Type B pancreatic cell (in vitro differentiated cells): ENCODE measurements at places on chromosomes 12 and 14. TPM values are rescaled to one million over a fixed set of nuclear protein-coding genes. Genes with fewer than 3 reads are reported as not detected.

AGAP2 gene
- 0.33 and 4.1 TPM in 2 replicates for total RNA-seq

IFI27 gene
- 12.6 and 15.5 TPM in 2 replicates for total RNA-seq

DDHD1 gene
- 6.2 and 19.1 TPM in 2 replicates for total RNA-seq

ERG28 gene
- total RNA-seq, result 24.6 and 25.5 TPM in 2 replicates

MANSC4 gene
- 0.36 TPM in 1 of 2 replicates, not detected in the other for total RNA-seq

OR4L1 gene
- total RNA-seq, result not detected in 2 replicates

FGF23 gene
- total RNA-seq, result 0.10 TPM in 1 of 2 replicates, not detected in the other

GDF3 gene
- not detected in 2 replicates for total RNA-seq

GRCh38 chr12:24838531-24838950, 110.4 kb downstream of the BCAT1 start:
- DNase-seq, result no peak

DNA sequence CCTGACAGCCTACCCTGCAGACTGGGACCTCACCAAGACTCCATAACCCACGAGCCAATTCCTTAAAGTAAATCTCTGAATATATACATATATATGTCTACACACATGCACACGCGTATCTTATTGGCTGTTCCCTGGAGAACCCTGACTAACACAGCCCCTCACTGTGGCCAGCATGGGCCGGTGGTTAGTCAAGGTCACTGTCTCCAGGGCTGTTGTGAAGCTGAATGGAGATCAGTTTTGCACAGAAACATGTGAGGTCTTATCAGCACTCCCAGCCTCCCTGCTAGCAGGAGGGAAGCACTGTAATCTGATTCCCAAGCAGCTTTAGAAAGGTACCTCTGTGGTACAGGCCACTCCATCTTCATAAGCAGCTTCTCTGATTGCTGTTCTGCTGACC, 46.6 kb upstream of the PLEKHG6 start:
- no peak for DNase-seq

GRCh38 chr12:75172611-75173010, 37.0 kb downstream of the KCNC2 start:
- no peak for DNase-seq

- no peak for DNase-seq
These were observed 3.6 kb upstream of the DNAJC22 start for GRCh38 chr12:49342914-49343731.

DNA sequence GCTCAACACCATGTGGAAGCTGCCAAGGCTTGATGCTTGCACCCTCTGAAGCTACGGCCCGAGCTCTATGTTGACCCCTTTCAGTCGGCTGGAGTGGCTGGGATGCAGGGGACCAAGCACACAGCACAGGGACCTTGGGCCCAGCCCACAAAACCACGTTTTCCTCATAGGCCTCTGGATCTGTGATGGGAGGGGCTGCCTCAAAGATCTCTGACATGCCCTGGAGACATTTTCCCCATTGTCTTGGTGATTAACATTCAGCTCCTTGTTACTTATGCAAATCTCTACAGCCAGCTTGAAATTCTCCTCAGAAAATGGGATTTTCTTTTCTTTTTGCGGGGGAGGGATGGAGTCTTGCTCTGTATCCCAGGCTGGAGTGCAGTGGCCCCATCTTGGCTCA, 46.3 kb downstream of the MON2 start:
- DNase-seq, result no peak

DNA sequence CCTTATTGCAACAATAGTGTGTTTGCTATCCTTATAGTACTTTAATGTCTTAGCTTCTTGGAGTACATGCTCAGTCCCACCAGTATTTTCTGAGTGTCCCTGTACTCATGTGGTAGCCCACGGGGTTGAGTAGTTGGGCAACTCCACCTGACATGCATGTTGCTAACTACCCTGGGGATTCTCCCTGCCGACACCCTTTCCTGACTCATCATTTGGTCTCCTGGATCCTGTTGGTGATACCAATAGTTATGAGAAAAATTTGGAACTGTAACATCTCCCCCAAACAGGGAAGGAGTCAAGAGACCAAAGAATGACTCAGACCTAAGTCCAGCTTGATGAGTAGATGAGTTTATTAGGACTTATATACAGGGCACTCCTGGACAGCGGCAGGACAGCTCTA, 101.6 kb downstream of the BRMS1L start:
- DNase-seq, result no peak

DNA sequence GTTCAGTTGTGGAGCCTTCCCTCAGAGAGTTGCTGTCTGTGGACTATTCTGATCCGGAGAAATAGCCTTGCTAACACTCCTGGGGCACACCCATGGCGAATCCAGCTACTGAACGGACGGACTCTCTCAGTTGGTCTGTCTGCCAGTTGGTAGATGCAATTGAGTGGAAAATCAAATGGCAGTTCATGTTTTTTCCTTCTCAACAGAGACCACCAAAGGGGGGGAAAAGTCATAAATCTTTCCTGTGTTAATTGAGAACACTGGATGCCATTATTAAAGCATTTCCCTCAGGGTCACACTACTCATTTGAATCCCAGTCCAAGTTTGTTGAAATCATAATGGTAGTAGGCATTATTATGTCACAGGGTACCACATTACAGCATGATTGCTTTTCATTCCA, 354.3 kb upstream of the FAR2 start:
- DNase-seq, result no peak

- no peak for DNase-seq
These were observed 180.9 kb downstream of the ETV6 start for GRCh38 chr12:11830307-11830801.

DNA sequence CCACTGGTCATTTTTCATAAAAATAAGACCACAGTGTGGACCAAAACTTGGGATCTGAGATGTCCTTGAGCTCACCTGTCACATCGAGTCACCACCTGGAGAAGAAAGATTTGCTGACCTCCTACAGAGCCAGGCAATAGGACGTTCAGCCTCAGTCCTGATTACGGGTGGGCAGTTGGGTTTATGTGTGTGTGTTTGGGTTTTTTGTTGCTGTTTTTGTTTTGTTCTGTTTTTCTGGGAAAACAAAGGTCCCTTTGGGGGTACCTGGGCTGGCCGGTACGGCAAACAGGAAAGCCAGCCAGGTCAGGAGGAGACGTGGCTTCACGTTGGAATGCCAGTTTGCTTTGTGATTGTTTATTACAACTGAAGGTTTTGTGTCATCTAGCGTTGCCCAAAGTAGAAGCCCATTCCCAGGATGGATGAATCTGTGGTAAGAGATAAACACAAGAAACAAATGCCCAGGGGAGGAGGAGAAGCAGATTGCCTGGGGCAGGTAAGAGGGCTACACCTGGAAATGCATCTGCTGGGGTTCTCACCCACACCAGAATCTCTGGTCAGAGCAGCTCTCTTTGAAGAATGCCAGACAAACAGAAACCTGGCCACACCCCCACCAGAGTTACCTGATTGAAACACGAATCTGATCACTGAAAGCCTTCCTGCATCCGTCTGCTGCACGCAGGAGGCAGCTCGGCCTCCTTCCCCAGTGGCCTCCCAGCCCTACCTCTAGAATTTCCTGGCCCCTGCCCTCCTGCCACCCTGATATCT, 100.1 kb upstream of the DIO3 start:
- no peak for DNase-seq

DNA sequence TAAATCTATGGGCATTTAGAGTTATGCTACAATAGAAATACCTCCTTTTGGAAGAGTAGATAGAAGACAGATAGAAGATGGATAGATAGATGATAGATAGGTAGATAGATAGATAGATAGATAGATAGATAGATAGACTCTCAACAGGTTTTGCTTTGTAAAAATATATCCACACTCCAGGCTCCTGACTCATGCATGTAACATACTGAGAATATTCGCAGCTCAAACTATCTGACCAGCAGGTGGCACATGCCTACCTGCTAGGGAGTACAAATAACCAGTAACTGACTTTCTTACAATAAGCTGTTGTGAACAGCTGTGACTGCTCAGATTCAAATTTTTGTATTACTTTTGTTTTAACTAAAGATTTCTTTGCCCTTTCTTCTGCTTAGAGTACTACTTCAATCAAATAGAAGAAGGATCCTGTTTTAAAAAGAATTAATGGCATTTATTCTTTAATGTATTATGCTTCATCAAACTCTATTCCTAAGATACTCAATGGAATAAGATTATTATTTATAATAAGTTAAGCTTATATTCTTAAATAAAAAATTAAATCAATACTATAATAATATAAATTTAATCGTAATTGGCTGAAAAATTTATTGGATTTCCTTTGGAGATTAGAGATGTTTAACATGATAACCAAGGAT, 15.8 kb upstream of the CPNE8 start:
- DNase-seq, result no peak

DNA sequence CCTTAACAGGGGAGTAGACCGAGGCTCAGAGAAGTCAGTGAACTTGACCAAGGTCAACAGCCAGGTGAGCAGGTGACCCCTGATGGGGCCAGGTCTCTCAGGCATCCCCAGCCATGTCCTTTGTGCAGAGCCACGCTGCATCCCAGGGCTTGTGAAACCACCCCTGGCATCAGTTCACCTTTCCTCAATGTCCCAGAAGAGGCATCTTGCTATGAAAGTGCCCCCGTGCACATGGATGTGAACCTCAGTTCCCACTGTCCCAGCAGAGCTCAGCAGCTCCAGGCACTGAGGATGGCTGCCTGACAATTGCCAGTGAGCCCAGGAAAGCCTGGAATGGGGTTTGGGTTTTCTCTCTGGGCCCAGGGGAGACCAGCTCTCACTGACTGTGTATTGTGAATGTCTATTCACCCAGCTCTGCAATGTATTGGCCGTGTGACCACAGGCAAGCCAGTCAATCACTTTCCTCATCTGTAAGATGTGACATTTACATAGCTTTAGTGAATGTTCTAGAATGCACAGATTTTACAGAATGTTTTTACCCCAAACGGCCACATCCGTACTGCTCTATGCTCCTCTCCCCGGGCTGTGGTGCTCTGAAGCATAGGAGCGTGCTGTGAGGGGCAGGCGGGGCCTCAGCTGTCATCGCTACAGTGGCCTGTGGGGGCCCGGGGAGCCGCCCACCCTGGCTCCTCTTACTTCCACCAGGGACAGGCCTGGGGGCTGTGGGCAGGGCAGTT, 4.9 kb downstream of the CACNA2D4 start:
- peak; percentile 64 for DNase-seq

- no peak for DNase-seq
These were observed 89.6 kb downstream of the DAAM1 start for GRCh38 chr14:59278111-59278510.

DNA sequence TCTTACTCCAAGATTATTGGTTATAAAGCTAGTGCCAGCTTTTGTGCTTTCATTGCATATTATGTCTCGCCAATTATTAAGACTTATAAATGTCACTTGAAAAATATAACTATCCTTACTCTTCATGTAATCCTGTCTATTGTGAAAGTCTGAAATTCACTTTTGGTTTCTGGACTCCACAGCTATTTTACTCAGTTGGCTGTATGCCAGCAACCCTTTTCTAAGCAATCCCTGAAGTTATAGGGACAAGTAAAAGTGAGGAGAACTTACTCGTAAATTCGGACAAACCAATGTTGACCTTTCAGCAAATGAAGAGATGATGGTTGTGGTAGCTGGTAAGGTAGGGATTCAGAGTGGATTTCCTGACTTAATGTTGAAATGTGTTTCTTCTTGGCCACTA, 196.3 kb downstream of the NPAS3 start:
- DNase-seq, result no peak

DNA sequence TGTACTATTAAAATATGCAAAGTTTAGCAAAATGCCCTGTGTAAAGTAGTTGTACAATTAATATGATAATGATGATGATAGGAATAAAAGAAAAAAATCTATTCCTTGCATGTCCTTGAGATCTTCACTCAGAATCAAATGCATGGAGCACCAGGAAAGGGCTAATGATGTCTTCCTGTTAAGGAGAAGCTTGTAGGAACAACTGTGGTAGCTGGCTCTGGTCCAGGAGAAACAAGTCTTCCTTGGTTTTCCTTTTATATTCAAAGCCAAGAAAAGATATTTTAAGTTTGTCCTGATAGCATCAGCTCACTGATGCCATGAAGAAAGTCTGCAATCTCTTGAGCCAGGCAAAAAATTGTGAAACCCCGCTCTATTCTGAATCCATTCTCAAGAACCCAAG, 138.9 kb downstream of the PIK3C2G start:
- DNase-seq, result no peak

- DNase-seq, result no peak
These were observed 23.6 kb downstream of the ZNF664 start for GRCh38 chr12:123996581-123996980.

GRCh38 chr12:19191089-19191488, 61.6 kb downstream of the PLEKHA5 start:
- DNase-seq, result no peak

GRCh38 chr14:104479901-104480300, 99.7 kb upstream of the C14orf180 start:
- DNase-seq, result no peak

DNA sequence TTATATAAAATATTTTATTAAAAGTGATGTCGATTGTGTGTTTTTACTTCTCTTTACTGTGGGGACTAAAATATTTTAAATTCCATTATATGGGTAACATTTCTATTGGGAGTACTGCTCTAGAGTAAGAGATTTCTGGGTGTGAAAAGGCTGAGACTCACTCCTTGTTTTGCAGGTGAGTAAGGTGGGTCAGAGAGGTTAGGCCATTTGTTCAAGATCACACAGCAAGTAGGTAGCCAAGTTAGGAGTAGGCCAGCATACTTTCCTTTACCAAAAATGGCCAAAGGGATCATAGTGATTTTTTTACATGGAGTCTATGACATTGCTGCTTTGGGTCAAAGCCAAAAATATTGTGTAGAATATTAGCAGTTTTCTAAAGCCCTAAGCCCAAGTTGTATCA, 138.0 kb downstream of the ETV6 start:
- DNase-seq, result no peak

GRCh38 chr12:85531341-85531740, 251.3 kb downstream of the ALX1 start:
- DNase-seq, result no peak

GRCh38 chr14:42921901-42922300, 1315.2 kb downstream of the LRFN5 start:
- no peak for DNase-seq

DNA sequence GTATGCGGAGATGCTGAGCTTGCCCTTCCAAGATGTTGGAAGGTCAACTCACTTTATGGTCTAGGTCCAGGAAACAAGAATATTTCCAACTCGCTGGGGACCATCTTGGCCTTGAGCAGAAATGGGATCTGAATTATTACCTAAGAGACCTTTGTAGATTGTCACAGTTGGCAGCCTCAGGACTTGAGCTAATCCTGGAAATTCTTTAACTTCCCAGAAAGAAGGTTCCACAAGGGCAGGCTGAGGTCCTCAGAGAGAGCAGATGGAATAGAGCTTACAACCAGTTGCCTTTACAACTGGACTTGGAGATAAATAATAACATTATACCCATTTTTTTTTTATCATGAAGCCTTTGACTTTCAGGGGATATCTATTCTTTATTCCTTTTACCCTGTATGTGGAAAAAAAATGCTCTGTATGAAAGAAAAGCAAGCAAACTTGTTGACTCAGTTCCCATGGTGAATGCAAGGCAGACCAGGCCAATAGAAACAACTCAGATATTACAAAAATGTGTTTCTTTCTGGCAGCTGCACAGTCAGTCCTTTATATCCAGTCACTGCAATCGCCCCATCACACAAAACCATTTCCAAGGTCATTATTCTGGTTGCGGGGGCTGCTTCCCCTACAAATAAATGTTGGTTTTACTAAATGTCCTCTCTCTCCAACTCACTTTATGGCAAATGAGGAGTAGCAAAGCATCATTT, 401.4 kb downstream of the ZFP36L1 start:
- DNase-seq, result no peak

- no peak for DNase-seq
These were observed 180.9 kb upstream of the C14orf180 start for GRCh38 chr14:104398656-104399055.

- DNase-seq, result no peak
These were observed 447.6 kb upstream of the CCDC196 start for GRCh38 chr14:66038618-66039017.
